Bronchial smooth muscle cell (primary cell): ENCODE measurements at places on chromosomes 1 and 21. TPM values are rescaled to one million over a fixed set of nuclear protein-coding genes. Genes with fewer than 3 reads are reported as not detected.

NCMAP gene
- total RNA-seq = not detected in 2 replicates

HFM1 gene
- total RNA-seq = under 0.01 and 0.43 TPM in 2 replicates

KPRP gene
- not detected in 2 replicates for total RNA-seq

CLCA2 gene
- 2.0 and 5.6 TPM in 2 replicates for total RNA-seq

S100A10 gene
- 103 and 186 TPM in 2 replicates for total RNA-seq

KIF26B gene
- total RNA-seq = 0.26 and 1.3 TPM in 2 replicates

F5 gene
- not detected in 2 replicates for total RNA-seq

IRF6 gene
- total RNA-seq = 0.52 and 0.63 TPM in 2 replicates

KRTAP7-1 gene
- total RNA-seq = not detected in 2 replicates

KIF14 gene
- 0.43 and 1.6 TPM in 2 replicates for total RNA-seq

GOLT1A gene
- total RNA-seq = not detected in 2 replicates

TNFRSF4 gene
- total RNA-seq = under 0.01 TPM in 1 of 2 replicates, not detected in the other

SPRR2E gene
- not detected in 2 replicates for total RNA-seq

CFHR1 gene
- 0.16 and 0.26 TPM in 2 replicates for total RNA-seq

ZBTB7B gene
- 8.5 and 9.1 TPM in 2 replicates for total RNA-seq

GJA8 gene
- total RNA-seq = not detected in 2 replicates

PPFIA4 gene
- 5.5 and 9.4 TPM in 2 replicates for total RNA-seq

GSTM5 gene
- 3.9 and 13.4 TPM in 2 replicates for total RNA-seq

OR2L3 gene
- total RNA-seq = not detected in 2 replicates

SYT14 gene
- total RNA-seq = 2.7 and 3.6 TPM in 2 replicates

ZMPSTE24 gene
- total RNA-seq = 46.5 and 60.1 TPM in 2 replicates

PCP4 gene
- total RNA-seq = not detected in 2 replicates
